ENCODE measurements at places on chromosomes 1 and 21.
A peak's percentile ranks its signal among the peaks of the same experiment; 100 is the strongest.

DNA sequence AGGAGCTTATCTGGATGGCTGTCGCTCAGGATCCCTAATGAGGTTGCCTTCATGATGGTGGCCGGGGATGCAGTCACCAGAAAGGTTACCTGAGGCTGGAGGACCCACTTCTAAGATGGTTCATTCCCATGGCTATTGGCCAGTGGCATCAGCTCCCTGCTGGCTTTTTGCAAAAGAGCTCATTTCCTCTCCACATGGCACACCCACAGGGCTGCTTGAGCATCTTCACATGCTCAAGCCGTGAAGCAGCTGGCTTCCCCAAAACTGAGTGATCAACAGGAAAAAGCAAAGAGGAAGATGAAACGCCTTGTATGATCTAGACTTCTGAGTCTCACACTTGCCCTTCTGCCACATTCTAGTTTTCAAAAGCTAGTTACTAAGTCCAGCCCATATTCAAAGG, 124.6 kb upstream of the CXADR start:
- no peak for DNase-seq

DNA sequence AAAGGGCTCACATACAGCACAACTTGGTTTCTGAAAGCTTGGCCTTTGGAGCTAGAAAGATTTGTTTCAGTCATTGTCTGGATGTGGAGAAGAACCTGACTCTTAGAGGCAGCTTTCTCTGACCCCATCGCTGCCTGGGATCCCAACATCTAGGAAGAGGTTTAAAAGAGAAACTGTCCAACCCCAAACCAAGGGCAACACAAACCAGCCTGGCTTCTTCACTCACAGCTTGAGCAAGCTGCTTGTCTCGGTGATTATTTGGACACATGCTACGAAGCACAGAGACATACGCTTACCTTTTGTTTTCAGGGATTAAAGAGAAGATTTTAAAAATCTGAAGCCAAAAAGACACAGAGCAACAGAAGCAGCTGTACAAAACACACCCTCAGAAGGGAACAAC, 109.8 kb downstream of the ETS2 start:
- no peak for DNase-seq

GRCh38 chr1:244050835-244051444, at the start of gene ZBTB18:
ZBTB18 (plus strand) TSS chr1:244051283; CDS start chr1:244051432, 149 bp downstream.
- DNase-seq, result peak; percentile 40

DNA sequence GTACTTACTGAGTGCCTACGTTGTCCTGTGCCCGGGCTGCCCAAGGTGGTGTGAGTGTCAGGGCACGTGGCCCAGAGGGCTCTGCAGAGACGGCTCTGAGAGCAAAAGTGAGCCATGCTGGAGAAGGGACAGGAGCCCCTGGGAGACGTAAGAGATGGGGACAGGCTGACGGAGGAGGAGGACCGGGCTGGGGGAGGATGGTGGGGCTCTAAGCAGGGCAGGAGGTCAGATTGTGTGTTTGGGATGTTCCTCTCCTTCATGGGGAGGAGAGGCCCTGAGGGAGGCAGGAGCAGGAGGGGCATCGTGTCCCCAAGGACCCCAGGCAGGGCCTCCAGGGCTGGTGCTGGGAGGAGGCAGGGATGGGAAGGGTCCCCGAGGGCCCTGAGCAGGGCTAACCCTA, 158.9 kb downstream of the PCBP3 start:
- no peak for DNase-seq

DNA sequence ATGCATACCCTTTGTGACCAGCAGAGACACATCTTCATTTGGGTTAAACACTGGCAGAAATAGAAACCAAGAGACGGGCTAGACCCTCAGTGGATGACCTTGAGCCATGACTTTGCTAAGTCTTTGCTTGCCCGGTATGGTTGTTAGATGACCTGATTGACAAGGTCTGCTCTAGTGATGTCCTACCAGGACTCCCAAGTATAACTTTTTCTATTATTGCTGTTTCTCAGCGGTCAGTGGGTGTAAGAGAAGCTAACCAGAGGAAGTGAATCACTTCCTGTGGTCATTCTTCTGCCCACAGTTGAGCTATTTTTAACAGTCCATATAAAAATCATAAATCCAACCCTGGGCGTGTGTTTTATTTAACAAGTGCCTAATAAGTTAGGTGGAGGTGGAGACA, 126.2 kb upstream of the ETS2 start:
- peak; percentile 59 for DNase-seq
